ENCODE measurements at places on chromosomes 3 and 15.
A peak's percentile ranks its signal among the peaks of the same experiment; 100 is the strongest.

GRCh38 chr3:18423401-18424212, 1.5 kb downstream of the SATB1 start:
- peak; percentile 47 for DNase-seq

DNA sequence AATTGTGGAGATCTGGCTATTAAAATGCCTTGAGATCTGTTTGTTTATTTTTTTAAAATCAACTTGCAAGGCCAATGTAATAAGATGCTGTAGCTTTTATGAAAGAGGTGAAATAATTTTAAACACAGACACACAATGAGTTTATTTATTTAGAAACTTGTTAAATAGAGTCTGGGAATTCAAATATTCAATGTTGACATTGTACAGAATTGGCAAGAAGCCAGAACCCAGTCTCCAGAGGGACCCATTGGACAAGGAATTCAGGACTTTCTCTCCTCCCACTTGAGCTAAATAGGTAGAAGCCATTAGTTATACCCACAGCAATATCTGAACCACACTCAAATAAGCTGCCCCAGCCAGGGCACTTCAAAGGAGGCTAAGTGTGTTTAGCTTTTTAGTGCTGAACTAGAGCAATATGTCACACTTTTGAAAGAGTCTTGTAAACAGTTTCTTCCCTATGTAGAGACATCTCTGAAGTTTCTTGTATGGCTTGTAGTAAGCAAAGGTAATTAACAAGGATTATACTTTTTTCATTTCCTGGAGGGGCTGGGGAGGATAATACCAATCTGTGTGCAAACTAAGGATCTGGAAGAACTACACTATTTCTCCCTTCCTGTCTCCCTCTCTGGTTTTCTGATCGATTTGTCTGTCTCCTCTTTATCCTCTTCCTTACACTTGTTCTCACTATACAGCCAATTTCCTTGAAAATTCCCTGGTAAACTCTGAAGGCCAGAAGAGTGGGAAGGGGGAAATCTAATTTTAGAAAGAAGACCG, 6.0 kb downstream of the MECOM start:
- no peak for DNase-seq

DNA sequence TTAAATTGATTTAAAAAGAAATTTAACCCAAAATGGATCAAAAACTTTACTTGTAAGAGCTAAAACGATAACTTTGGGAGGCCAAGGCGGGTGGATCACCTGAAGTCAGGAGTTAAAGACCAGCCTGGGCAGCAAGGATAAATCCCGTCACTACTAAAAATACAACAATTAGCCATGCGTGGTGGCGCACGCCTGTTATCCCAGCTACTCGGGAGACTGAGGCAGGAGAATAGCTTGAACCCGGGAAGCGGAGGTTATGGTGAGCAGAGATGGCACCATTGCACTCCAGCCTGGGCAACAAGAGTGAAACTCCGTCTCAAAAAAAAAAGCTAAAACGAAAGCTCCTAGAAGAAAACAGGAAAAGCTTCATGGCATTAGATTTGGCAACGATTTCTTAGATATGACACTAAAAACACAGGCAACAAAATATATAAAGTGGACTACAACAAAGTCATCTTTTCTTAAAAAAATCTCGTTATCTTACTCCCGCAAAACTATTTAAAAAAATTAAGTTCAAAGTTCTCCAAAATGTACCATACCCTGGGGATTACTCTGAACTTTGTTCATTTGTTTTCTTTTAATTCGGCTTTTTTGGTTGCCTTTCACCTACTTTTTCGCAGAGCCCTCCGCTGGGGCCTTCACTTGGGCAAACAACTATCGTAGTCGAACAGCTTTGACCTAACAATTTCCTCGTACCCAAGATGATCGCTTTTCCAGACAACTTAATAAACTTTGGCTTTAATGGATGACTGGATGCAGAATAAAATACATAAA, 2.9 kb downstream of the HDDC3 start:
- no peak for DNase-seq

- no peak for DNase-seq
Measured at GRCh38 chr3:19559724-19560442, 374.1 kb downstream of the EFHB start.

DNA sequence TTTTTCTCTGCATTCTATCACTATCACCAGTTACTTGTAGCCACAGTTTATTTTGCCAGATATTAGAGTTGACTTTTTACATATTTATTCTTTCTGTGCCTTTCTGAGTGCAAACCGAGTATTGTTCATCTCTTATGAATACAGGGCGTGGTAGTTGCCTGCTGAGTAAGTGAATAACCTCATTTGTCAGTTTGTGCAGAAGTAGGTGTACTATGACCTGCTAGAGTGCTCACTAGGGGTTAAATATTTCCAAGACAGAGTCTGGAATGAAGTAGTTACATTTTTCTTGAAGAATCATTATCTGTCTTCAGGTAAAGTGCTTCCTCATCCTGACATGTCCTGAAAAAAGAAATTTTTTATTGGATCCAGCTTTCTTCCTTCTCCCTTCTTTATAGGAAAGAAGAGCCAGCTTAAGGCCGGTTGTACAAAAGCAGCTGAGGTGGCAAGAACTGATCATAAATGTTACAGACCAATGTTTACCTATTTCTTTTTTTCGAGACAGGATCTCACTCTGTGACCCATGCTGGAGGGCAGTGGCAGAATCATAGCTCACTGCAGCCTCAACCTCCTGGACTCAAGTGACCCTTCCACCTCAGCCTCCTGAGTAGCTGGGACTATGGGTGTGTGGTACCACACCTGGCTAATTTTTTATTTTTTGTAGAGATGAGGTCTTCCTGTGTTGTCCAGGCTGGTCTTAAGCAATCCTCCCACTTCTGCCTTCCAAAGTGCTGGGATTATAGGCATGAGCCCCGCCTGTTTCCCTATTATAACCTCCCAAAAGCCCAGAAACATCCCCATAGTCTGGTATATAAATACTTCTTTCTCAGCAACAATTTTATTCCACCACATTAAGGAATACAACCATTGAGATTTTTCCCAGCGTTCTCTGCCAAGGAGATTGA, 182.5 kb downstream of the TPRG1 start:
- DNase-seq, result no peak

DNA sequence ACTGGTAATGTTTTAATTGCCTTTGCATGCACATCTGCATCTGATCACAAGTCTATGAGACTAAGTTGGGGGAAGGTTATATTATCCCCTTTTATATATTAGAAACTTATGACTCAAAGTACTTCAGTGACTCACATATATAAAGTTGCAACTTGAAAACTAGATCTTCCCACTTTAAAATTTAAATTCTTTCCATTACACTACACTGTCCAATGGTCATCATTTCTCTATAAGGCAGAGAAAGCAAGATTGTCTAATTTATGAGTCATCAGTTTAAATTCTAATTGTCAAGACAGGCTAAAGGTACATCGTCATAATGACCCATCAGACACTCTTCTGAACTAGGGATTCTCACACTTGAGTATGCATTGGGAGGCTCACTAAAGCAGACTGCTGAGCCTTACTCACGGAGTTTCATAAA, 37.9 kb downstream of the CPA3 start:
- DNase-seq, result no peak

DNA sequence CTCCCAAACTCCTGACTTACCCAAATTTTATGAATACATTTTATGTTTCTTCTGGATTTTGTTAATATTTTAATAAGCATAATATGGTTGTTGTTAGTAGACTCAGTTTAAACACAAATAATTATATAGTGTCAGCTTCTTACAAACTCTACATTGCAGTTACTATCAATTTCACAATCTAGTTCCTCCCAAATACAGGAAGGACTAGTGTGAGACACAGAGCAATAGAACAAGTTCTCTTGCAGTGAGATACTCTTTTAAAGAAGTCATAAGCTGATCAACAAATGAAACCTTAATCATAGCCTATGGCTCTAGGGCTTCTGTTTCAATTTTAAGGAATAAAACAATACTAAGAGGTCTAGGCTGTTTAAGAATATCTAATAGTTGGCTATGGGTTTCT, 86.1 kb downstream of the SAMMSON start:
- no peak for DNase-seq

- no peak for DNase-seq
Measured at GRCh38 chr3:107969994-107970819, 120.6 kb downstream of the CD47 start.

DNA sequence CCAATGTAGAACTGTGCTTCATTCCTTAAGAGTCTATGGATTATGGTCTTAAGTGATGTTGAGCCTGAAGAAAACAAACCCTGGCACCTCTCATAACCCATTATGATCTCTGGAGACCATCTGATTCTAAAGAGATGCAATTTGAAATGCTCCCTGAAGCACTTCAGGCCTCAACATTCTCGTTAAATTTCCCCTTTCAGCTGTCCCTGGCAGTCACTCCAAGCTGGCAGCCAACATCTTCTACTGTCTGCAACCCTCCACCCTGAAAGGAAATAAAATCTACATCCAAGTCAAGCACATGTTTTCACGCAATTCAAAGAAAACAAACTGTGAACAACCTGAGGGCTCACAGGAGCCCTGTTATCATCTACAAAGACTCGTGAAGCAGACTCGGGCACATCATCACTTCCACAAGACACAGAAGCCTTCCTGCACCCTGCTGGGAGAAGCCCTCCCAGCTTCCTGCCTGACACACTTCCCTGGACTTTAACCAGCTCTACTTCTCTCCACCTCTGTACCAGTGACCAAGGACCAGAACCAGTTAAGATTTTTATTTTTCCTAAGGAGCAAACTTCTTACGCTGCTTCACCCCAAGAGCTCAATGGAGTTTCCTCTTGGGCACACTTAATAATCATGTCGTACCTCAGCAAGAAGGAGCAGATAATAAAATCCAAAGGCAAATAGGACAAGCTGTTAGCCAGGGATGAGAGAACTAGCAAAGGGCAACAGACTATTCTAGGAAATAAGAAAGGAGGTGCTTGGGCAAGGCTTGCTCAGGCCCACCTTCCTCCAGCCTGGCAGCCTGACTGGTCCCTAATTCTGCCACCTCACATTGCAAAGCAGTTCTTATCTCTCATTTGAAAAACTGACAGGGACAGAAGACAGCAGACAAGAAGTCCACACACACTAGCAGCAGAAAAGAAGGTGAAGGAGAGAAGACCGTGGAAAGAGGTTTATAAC, 67.1 kb downstream of the MAGI1 start:
- no peak for DNase-seq

GRCh38 chr3:51932471-51933370, 9.0 kb downstream of the RRP9 start:
- no peak for DNase-seq

DNA sequence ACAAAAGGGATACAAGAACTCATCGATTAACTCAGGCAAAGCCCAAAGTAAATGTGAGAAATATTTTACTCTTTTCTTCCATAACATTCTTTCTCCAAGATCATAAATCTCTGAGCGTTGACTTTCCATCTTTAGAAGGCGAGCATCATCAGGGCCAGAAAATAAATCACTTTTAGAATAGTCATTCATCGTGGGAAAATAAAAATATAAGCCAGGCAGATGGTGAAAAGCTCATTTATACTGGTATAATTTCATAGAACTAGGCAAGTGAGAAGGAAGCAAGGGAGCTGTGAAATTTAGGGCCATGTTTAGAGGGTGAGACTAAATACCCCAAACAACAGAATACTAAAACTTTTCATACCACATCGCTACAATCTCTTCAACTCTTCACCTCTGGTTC, 191.0 kb downstream of the STT3B start:
- no peak for DNase-seq

- DNase-seq, result no peak
Measured at GRCh38 chr3:144585408-144585807, 613.8 kb downstream of the DIPK2A start.

GRCh38 chr3:151091685-151092345, 6.4 kb downstream of the MED12L start:
- no peak for DNase-seq

DNA sequence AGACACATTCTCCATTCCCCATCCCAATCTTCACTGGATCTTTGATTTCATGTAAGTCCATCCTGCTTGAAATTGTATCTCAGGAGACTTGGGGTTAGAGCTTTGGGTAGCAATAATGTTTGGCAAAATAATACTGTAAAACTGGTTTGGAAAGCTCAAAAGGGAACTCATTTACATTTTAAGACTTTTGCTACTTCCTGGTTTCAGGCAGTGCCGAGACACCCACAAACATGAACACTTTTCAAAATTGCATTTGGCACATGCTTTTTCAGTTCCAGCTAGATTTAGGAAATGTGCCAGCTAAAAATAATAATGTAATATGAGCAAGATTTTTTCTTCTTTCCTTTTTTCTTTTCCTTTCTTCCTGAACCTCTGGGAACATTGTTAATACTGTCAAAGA, 145.7 kb upstream of the CBLB start:
- no peak for DNase-seq

GRCh38 chr15:85642693-85643066, 152.0 kb downstream of the KLHL25 start:
- no peak for DNase-seq

DNA sequence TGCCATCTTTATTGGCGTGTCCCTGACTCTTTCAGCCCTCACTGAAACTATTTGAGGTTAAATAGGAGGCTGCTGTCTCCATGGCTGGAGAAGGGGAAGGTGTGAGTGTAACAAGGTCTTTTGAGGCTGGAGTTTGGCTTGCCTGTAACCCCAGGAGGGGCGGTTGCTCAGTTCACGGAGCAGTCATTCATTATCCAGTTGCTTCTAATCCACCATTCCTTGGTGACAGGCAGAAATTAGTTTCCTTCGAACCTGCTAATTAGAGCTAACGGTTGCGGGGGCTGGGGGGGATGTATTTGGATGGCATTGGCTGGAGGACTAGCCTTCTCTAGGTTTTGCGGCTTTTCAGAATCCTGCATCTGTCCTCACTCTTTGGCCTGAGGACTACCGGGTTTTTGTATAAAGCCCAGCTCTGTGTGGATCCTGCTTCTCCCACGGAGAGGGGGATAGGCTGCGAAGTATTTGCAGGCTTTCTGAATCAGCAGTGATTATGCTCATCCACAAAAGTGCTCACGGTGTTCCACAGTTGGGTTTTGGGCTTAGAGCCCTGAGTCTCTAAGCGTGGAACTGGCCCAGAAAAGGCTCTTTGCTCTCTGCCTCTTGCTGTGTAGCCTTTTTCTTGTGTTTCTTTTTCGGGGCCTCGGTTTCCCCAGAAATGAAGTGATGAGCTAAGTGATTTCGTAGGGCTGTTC, 18.6 kb downstream of the FGD5 start:
- no peak for DNase-seq

GRCh38 chr3:89098964-89099585, 8.3 kb upstream of the EPHA3 start:
- peak; percentile 52 for DNase-seq

DNA sequence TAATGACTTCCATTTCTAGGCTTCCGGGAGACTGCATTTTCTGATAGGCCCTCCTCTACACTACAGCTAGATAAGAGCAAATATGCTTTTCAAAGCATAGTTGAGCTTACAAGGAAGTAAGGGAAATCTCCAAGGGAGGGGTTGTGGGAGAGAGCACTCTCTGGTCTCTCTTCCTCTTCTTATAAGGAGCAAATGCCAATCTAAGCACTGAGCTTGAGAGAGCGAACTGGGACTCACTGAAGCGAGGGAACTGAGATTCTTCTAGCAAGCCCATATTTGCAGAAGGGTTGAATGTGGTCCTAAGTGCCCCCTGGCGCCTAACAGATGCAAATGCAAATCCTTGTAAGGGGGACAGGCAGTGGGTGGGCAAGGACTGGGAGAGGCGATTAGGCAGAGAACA, 164.8 kb downstream of the ERC2 start:
- DNase-seq, result peak; percentile 60

- no peak for DNase-seq
Measured at GRCh38 chr3:114223143-114223542, 14.2 kb downstream of the ZNF80 start.

- DNase-seq, result no peak
Measured at GRCh38 chr15:91308855-91309254, 208.8 kb downstream of the SV2B start.

GRCh38 chr3:46482632-46483350, 15.0 kb upstream of the RTP3 start:
- no peak for DNase-seq
